ENCODE measurements at places on chromosomes 2 and 18. TPM values are rescaled to one million over a fixed set of nuclear protein-coding genes. Genes with fewer than 3 reads are reported as not detected.
A peak's percentile ranks its signal among the peaks of the same experiment; 100 is the strongest.

The ANO7 gene
- 1.1 TPM for total RNA-seq

- DNase-seq, result no peak
- H3K27ac ChIP-seq, result no peak overlapping the region
- H3K27me3 ChIP-seq, result peaks cover 4% of the 10 kb centered on the region
These were observed 452.6 kb upstream of the TRIB2 start for GRCh38 chr2:12264146-12264545.

DNA sequence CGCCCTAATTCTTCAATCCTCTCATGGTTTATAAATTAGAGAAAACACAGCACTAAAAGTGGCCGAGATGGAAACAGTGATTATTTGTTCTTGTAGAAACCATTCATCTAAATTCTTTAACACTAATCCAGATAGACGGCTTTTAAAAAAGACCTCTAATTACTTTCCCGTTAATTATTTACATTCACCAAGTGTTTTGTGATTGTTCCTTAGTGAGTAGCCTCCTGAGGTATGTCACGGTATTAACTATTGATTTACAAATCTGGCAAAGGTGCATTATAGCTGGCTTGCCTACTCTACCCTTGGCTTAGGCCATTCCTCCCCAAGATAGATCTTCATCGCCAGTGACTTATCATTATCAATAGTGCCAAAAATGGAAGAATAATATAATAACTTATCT lies 436.4 kb upstream of the ST6GAL2 start:
- H3K4me1 ChIP-seq, result no peaks in the 10 kb centered on the region
- H3K27me3 ChIP-seq, result no peaks in the 10 kb centered on the region
- H3K27ac ChIP-seq, result no peak overlapping the region
- DNase-seq, result no peak

The GPR75 gene
- total RNA-seq, result 3.3 TPM

DNA sequence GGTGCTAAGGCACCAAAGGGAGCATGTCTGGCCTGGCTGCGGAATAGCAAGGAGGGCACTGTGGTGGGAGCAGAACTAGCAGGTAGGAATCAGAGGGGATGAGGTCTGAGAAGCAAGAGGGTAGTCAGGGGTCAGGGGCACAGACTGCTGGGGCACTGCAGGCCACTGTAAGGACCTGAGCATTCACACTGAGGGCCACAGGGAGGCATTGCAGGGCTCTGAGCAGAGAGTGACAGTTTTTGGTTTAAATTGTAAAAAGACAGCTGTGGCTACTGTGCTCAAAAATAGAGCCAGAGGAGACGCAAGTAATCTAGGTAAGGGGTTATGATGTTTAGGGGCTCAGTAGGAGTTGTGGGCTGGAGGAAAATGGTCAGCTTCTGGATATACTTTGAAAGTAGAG lies 41.5 kb downstream of the ARHGAP25 start:
- H3K27me3 ChIP-seq, result no peaks in the 10 kb centered on the region
- H3K4me1 ChIP-seq, result peaks cover 80% of the 10 kb centered on the region
- DNase-seq, result no peak
- peaks cover 65% of the 10 kb centered on the region for H3K36me3 ChIP-seq
- H3K4me3 ChIP-seq, result peak overlapping the region; percentile 79

GRCh38 chr2:6932828-6933227 lies 15.6 kb downstream of the RNF144A start:
- H3K27ac ChIP-seq, result no peak overlapping the region
- H3K4me1 ChIP-seq, result peaks cover 29% of the 10 kb centered on the region
- H3K4me3 ChIP-seq, result no peak overlapping the region
- H3K27me3 ChIP-seq, result no peaks in the 10 kb centered on the region

- no peak for DNase-seq
- H3K4me1 ChIP-seq, result no peaks in the 10 kb centered on the region
- no peaks in the 10 kb centered on the region for H3K36me3 ChIP-seq
These were observed 72.3 kb downstream of the MDH1 start for GRCh38 chr2:63661076-63661475.

DNA sequence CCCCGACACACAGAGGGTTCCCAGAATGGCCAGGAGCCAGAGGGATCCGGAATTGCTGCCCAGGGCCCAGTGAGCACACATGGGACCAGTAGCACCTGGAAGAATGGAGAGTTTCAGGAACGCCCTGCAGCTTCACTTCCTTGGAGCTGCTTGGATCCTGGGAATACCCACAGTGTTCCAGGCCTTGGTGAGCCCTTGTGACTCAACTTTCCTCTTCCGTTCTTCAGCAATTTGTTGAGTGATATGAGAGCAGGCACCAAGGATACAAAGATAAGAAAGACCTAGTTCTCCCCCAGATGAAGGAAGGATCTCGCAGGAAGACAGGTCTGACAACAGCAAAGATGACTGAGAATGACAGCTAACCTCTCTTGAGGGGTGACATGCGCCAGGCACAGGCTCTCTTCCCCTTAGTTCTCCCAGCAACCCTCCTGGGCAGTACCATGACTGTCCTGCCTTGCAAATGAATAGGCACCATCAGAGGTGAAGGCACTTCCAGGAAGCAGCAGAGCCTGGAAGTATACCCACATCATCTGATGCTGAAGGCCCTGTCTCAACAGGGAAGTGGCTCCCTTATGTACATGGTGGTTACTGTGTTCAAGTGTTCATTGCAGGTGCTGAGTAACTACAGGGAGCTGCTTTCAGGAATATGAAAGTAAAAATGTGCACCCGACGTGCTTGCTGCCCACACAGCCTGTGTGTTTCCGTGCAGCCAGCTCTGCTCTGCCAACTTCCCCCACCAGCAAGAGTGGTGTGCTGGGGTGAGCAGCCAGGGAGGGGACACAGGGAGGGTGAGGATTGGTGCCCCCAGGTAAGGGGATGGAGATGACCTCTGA lies 116.2 kb downstream of the STPG4 start:
- peak; percentile 59 for DNase-seq
- peak overlapping the region; percentile 73 for H3K27ac ChIP-seq
- H3K4me1 ChIP-seq, result peaks cover 13% of the 10 kb centered on the region
- H3K4me3 ChIP-seq, result peak overlapping the region; percentile 0

The DYNAP gene
- not detected for total RNA-seq

GRCh38 chr2:223826995-223827394 lies 10.4 kb downstream of the AP1S3 start:
- no peak overlapping the region for H3K27ac ChIP-seq
- no peaks in the 10 kb centered on the region for H3K27me3 ChIP-seq
- peaks cover 13% of the 10 kb centered on the region for H3K36me3 ChIP-seq
- no peak overlapping the region for H3K4me3 ChIP-seq
- peaks cover 3% of the 10 kb centered on the region for H3K4me1 ChIP-seq

DNA sequence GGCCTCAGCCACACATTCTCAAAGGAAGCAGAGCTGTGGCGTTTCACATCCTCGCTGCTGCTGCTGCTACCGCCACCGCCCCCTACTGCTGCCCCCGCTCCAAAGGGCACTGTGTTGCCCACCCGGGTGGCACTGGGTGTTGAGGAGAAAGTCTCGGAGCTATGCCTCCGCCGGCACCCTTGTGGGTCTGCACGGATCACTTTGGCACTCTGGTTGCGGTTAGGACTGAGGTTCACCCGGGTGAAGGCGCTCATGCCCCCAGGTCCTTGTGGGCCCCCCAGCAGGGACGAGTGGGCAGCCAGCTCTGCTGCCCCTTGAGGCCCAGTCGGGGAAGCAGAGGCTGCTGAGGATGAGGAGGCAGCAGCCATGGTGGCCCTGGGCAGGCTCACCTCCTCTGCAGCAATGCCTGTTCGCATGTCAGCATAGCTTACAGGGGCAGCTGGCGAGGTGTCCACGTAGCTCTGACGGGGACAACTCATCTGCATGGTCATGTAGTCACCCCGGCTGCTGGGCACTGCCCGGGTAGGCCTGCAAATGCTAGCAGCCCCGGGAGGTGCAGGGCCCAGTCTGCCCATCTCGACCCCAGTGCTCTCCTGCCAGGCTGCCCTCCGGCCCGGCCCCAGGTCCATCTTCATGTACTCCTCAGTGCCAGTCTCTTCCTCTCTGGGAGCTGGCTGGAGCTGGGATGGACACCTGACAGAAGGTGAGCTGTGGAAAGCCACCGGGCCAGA lies 4.2 kb downstream of the IRS1 start:
- H3K36me3 ChIP-seq, result peaks cover 4% of the 10 kb centered on the region
- H3K27me3 ChIP-seq, result no peaks in the 10 kb centered on the region
- no peak overlapping the region for H3K27ac ChIP-seq
- H3K4me3 ChIP-seq, result no peak overlapping the region
- peaks cover 47% of the 10 kb centered on the region for H3K4me1 ChIP-seq

GRCh38 chr2:226030369-226030768 lies 630.9 kb downstream of the NYAP2 start:
- peaks cover 8% of the 10 kb centered on the region for H3K4me1 ChIP-seq
- DNase-seq, result no peak
- peaks cover 35% of the 10 kb centered on the region for H3K27me3 ChIP-seq
- H3K4me3 ChIP-seq, result no peak overlapping the region

DNA sequence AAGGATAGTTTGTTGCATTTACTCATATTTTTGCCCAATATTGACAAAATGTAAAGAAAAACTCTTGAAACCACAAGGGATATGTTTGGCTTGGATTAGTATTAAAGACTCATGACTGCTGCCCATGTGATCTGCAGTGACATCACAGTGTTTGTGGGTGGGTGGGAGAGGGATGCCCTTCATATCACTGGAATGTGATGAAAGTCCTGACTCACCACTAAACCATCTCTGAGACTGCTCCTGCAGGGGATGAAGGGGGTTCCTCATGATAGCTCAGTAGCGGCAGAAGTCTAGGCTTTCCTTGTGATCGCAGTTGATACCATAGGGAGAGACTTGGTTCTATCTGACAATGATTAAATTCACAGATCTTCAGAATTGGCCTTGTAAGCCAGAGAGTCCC lies 451.2 kb downstream of the CNTNAP5 start:
- DNase-seq, result no peak
- no peak overlapping the region for H3K4me3 ChIP-seq
- no peaks in the 10 kb centered on the region for H3K36me3 ChIP-seq
- H3K27me3 ChIP-seq, result no peaks in the 10 kb centered on the region
- no peak overlapping the region for H3K27ac ChIP-seq

- H3K27me3 ChIP-seq, result no peaks in the 10 kb centered on the region
- no peak overlapping the region for H3K4me3 ChIP-seq
- no peak for DNase-seq
- H3K4me1 ChIP-seq, result peaks cover 3% of the 10 kb centered on the region
These were observed 174.5 kb downstream of the CTIF start for GRCh38 chr18:48713309-48713708.

- no peak overlapping the region for H3K4me3 ChIP-seq
- peaks cover 29% of the 10 kb centered on the region for H3K36me3 ChIP-seq
- no peaks in the 10 kb centered on the region for H3K27me3 ChIP-seq
These were observed 23.5 kb downstream of the MIB1 start for GRCh38 chr18:21763846-21764646.

DNA sequence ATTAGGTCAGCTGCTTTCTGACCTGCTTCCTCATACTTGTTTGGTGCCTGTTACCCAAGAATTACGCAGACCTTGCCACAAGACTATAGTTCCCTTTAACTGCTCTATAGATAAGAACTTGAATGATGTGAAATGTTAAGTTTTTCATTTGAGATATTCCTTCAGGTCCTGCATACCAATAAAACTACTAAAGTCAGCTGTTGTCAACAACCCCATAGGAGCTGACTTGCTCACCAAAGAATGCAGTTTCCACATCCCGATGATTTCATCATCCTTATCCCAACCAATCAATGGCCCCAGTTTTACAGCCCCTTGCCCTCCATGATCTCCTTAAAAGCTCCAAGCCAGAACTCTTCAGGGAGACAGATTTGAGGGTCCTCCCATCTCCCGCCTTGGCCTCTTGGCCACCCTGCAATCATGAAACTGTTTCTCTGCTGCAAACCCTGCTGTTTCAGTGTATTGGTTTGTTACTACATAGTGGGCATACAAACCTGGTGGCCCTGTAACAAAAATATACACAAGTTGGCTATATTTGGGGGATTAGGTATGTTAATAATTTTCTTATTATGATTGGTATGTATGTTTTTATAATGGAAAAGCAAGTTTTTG lies 396.3 kb upstream of the CHST9 start:
- no peak overlapping the region for H3K27ac ChIP-seq
- no peaks in the 10 kb centered on the region for H3K27me3 ChIP-seq
- no peaks in the 10 kb centered on the region for H3K36me3 ChIP-seq
- H3K4me3 ChIP-seq, result no peak overlapping the region
- DNase-seq, result no peak

- peaks cover 25% of the 10 kb centered on the region for H3K36me3 ChIP-seq
- H3K4me3 ChIP-seq, result peak within 1 kb of the TSS; percentile 91
- H3K4me1 ChIP-seq, result peaks cover 63% of the 10 kb centered on the region
- peak within 1 kb of the TSS; percentile 87 for H3K27ac ChIP-seq
- peak; percentile 74 for DNase-seq
- no peaks in the 10 kb centered on the region for H3K27me3 ChIP-seq
These were observed at the start of gene RNPEPL1 for GRCh38 chr2:240567872-240568677. TSS of gene RNPEPL1 (plus strand) at chr2:240568484. CDS start at chr2:240568587, 103 bp downstream.

DNA sequence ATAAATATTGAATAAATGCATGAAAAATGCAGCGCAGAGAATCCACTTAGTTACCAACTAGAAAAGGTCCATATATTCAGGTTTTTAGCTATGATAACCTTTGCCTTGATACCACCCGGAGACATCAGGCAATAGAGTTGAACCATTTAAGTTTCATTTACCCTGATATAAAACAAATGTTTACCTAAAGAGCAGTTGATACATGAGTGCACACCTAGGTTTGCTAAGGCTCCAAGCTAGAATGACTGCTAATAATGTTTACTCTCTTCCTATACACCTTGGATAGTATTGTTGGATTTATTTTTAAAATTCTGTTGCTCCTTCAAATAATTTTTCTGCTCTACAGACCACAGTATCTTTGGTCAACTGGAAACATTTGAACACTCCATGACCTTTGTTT lies 1463.6 kb downstream of the LRP1B start:
- no peak overlapping the region for H3K4me3 ChIP-seq
- no peak for DNase-seq
- no peaks in the 10 kb centered on the region for H3K36me3 ChIP-seq
- H3K27ac ChIP-seq, result no peak overlapping the region

DNA sequence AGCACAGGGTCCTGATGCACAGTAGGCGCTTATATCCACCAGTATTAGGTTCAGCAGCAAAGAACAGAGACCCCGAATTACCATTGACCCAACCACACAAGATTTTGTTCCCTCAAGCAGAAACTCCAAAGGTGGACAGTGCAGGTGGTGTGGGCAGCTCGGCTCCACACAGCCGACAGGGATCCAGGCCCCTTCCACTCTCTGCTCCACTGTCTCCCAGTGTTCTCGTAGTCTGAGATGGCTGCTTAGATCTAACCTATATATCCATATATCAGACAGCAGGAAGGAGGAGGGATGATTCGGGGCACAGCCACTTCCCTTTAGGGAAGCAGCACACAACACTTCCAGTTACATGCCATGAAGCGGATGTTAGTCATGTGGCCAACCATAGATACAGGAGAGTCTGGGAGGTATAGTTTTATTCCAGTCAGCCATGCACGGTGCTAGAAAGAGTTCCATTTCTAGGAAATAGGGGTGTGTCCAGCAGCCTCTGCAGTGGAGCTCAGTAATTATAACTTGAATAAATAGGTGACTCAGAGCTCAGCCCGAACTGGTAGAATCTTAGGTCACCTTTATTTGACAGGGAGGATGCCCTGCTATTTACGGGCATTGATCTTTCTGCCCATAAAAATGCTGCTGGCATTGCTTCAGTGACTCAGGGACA lies 158.9 kb downstream of the TWIST2 start:
- no peak overlapping the region for H3K4me3 ChIP-seq
- DNase-seq, result no peak
- no peak overlapping the region for H3K27ac ChIP-seq
- no peaks in the 10 kb centered on the region for H3K36me3 ChIP-seq
- H3K4me1 ChIP-seq, result no peaks in the 10 kb centered on the region
- peaks cover 27% of the 10 kb centered on the region for H3K27me3 ChIP-seq

- H3K4me3 ChIP-seq, result no peak overlapping the region
- H3K27me3 ChIP-seq, result peaks cover 58% of the 10 kb centered on the region
- no peaks in the 10 kb centered on the region for H3K36me3 ChIP-seq
- H3K4me1 ChIP-seq, result no peaks in the 10 kb centered on the region
- H3K27ac ChIP-seq, result no peak overlapping the region
- no peak for DNase-seq
These were observed 7.0 kb downstream of the G6PC2 start for GRCh38 chr2:168907940-168908662.

Measured in activated CD8-positive, alpha-beta memory T cell treated with anti-CD3 and anti-CD28 coated beads, Interleukin-2, amount 10 ng/mL, durations not matched to agents 7 days and 5 days (primary cell).